Tongue (tissue), 3 donors: ENCODE measurements at places on chromosomes 16 and 17. TPM values are rescaled to one million over a fixed set of nuclear protein-coding genes. Genes with fewer than 3 reads are reported as not detected.

The AIPL1 gene
- 0.31 TPM for total RNA-seq

The CLEC18A gene
- 0.62 TPM for total RNA-seq

The DYNLRB2 gene
- total RNA-seq: not detected

The DPEP3 gene
- not detected for total RNA-seq

The EMP2 gene
- 60.7 TPM for total RNA-seq

The CARD14 gene
- total RNA-seq: 14.9 TPM

The MAP2K6 gene
- 20.1 TPM for total RNA-seq

The MT1F gene
- total RNA-seq: 8.2 TPM

The MPG gene
- total RNA-seq: 42.0 TPM

The RASD1 gene
- total RNA-seq: 14.5 TPM

The RAC3 gene
- total RNA-seq: 7.4 TPM

The MPP2 gene
- total RNA-seq: 4.6 TPM

The MYH2 gene
- 1,036 TPM for total RNA-seq

The OR3A3 gene
- not detected for total RNA-seq

The SHISA6 gene
- total RNA-seq: 4.4 TPM

The KRT28 gene
- not detected for total RNA-seq

The KRTAP2-2 gene
- not detected for total RNA-seq

The ARMC5 gene
- 7.2 TPM for total RNA-seq

The ITGAX gene
- 2.7 TPM for total RNA-seq

The BCL6B gene
- 14.9 TPM for total RNA-seq

The FOXC2 gene
- 1.0 TPM for total RNA-seq

The SCRN2 gene
- 26.8 TPM for total RNA-seq

The AXIN2 gene
- total RNA-seq: 27.8 TPM

The ARL5C gene
- total RNA-seq: not detected

The G6PC1 gene
- not detected for total RNA-seq

The TP53TG3F gene
- total RNA-seq: not detected
